ENCODE measurements at places on chromosomes 2 and 18. TPM values are rescaled to one million over a fixed set of nuclear protein-coding genes. Genes with fewer than 3 reads are reported as not detected.

DNA sequence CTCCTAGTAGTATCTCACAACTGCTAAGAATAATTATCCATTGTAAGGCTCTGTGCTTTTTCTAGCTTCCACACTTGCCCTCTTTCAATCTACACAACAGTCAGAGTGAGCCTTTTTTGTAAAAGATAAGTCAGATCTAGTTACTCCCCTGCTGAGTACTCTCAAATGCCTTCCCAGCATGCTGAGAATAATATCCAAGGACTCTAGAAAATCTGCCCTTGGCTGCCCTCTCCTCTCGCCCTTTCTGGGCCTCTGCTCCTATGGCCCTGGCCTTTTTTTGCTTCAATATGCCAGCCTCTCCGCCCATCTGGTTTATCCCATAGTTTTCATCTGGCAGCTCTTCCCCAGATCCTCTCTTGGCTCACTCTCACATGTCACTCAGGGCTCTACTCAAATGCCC lies 455.9 kb upstream of the UBE2E3 start:
- no peak for DNase-seq

DNA sequence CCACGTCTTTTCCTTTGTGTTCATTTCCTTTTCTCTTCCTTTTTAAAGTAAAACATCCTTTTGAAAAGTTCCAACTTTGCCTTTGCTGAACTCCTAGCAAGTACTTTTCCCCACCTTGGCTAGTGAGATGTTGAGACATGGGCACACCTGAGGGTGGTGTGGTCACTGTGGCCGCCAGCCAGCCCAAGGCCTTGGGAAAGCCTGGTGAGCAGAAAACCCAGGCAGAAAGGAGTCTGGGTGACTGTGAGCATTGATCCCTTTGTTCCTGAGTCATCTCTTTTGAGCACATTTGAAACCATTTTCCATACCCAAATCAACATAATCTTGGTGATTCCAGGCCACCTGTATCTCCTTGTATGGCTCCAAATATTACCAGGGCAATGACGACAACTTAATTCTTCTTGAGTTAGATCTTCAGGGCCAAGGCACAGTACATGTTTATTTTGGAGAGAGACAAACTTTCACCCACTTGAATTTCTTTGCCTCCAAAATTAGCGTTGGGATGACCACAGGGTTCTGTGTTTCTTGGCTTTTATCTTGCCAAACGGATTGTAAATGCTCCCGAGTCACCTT lies 14.5 kb downstream of the EPAS1 start:
- no peak for DNase-seq

DNA sequence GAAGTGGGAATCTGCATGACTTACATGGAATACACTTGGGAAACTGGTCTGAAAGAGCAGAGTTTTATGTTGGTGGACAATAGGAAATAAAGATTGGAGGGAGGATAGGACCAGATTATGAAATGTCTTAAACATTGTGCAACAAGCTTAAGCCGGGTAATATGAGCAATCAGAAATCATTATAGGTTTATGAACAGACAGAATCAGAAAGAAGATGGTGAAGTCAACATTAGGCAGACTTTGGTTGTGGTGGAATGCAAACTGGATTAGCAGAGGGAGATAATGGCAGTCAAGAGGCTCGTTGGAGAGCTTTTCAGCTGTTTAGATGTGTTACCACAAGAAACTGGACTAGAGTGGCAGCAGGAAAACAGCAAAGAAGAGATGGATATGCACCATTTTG lies 43.5 kb downstream of the CRIM1 start:
- DNase-seq, result no peak

DNA sequence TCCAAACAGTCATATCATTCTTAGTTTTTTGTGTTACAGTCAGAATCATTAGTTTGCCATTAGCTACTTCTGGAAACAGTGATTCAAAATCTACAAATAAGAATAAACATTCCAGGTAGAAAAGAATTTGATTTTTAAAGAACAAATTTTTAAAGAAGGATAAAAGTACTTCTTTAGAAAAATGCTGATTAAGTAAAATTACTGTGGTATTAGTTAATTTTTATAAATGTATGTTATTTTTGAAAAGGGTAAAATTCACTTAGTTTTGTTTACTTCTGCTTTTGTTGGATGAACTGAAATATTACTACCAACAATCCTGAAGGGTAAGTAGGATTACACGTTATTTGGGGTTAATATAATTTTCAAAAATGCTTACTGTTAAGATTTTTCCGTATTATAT lies 11.8 kb downstream of the MMADHC start:
- DNase-seq, result no peak

- DNase-seq, result peak; percentile 47
Measured at GRCh38 chr2:241561832-241562231, 3.3 kb downstream of the BOK start.

DNA sequence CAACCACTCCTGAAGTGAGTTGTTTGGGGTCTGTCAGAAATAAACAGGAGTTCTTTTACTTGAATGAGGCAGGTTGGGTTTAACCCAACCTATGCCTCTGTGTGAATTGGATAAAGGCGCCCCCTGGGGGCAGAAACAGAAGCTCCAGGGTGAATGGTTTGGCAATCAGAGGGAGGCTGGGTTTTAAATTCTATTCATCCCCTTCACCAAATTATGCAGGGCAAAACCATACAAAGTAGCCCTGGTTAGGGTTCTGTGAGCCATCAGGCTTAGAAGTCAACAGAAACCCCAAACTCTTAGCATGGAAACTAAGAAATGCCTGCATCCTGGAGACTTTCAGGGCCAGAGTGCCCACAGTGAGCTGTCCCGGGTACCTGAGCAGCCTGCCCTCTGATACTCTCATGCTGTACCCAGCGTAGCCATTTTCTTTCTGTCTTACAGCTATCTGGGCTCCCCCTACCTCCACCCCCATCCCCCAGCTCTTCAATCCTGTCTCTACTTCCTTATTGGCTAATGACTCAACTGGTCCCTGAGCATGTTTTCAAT lies 241.5 kb downstream of the ICOS start:
- DNase-seq, result no peak

DNA sequence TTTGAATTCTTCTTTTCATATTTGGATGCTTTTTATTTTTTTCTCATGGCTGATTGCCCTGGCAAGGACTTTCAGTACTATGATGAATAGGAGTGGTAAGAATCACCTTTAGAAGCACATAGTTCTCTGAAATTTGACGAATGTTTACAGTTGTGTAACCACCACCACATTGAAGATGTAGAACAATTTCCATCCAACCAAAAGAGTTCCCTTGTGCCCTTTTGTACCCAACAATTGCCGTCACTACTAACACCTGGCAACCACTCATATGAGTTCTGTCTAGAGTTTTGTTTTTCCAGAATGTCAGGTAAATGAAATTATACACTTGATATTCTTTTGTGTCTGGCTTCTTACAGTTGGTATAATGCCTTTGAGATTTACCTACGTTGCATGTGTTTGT lies 28.7 kb upstream of the SLC16A14 start:
- DNase-seq, result no peak

SPOPL gene
- 40.1 TPM for total RNA-seq

DNA sequence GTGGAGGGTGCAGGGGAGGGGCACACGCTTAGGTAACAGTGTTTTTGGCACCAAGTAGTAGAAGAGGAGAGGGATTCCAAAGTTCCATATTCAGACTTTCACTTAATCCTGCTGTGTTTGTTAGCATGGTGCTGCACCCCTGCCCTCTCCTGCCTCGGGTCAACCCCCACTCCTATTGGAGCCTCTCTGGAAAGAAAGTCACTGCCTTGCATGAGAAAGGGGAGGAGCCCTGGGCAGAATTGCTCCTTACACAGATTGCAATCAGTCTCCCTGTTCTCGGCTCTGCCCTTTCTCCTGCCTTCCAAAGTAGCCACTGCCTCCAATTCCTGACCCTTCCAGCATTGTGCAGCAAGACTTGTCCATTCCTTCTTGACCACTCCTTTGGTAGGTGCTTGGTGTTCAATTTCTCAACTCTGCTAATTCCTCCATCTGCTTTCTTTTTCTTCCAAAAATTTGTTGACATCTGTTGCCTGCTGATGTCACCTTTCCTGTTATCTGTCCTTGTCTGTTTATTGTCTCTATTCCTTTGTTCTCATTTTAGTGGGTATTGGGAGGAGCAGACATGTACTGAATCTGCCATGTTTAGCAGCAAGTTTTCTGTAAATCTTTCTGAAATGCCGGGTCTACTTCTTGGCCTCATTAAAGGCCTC lies 225.4 kb downstream of the LOXHD1 start:
- no peak for DNase-seq

GRCh38 chr2:40034198-40034597 lies 255.1 kb upstream of the THUMPD2 start:
- DNase-seq, result no peak

CHAC2 gene
- total RNA-seq, result 1.6 TPM

INPP4A gene
- total RNA-seq, result 10.1 TPM

GRCh38 chr2:132797556-132797955 lies 127.6 kb upstream of the LYPD1 start:
- no peak for DNase-seq

DNA sequence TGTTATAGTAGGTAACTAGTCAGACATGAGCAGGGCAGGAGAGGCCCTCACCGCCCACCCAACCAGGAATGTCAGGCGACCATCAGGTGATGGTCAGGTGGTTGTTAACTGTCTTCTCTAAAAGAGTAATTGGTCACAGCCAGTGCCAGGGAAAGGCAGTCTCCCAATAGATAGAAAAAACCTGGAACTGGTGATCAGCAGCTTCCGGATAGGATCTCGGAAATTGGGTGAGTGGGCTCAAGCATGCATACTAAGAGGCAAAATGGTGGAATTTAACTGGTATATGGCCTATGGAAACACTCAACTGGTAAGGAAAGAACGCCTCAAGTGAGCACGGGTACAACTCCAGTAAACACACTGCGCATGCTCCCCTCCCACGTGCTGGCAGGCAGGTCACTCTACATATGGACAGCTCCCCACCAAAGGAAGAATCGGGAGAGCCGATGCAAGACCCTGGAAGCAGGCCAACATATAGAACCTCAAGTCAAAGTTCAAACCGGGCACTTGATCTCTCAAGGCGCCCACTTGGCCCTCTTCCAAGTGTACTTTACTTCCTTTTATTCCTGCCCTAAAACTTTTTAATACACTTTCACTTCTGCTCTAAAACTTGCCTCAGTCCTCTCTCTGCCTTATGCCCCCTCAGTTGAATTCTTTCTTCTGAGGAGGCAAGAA lies 43.5 kb upstream of the TMEM131 start:
- peak; percentile 20 for DNase-seq

GRCh38 chr2:117587310-117587709 lies 227.2 kb upstream of the DDX18 start:
- no peak for DNase-seq

DNA sequence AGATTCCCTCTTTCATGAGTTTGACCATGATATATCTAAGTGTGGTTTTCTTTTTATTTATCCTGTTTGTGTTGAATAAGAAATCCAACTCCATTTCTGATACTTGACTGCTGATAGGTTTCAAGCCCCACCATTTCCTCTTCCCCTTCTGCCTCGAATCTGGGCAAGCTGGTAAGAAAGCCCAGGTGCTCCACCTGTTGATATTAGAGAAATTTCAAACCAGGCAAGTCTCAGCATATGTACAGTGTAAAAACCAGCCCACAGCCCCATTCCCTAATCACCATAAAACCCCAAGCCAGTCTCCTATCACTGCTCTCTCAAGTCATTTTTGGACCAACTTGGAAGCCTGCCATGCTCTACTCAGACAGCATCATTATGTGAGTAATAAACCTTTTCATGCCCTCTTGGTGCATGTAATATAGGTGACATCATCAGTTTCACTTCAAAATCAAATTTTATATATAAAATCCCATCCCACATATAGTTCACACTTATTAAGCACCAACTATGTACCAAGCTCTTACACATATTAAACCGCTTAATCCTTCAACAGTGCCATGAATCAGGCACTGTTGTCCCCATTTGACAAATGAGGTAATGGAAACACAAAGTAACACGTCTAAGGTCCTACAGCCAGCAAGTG lies 46.6 kb downstream of the SMAD2 start:
- no peak for DNase-seq

SKOR2 gene
- not detected for total RNA-seq

DNA sequence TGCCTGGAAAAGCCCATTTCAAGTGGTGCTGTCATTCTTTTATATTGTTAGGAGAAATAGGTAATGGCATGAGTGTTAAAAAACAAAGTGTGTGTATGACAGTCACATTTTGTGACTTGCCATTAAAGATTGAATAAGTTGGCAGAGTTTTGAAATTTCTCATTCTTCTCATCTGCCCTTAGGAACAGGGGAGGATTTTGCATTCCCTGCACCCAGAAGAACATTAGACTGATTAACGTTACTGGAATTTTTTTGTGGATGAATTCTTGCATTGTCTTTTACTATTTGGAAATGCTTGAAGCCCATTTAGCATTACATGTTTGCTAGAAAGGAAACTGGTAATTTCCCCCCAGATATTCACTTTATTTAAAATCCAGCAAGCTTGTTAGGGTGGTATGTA lies 162.2 kb downstream of the BABAM2 start:
- no peak for DNase-seq

EFEMP1 gene
- total RNA-seq, result 107 TPM

PLEKHH2 gene
- 17.6 TPM for total RNA-seq

DNA sequence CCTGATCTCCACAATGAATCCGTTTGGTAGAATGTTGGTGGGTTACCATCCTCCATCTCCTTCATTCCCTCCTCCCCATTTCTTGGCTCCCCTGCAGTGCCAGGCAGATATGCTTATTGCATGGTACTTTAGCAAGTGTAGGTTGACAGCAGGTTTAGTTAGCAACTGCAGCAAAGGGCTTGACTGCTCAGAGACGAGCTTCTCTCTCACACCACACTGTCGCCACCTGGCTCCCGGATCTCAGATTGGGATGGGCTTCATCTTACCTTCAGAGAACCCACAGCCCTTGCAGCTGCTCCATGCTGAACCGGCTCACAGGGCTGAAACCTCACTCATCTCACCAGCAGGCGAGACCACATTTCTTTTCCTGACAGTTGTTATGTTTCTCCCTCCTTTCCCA lies 88.8 kb downstream of the VWA3B start:
- DNase-seq, result no peak

DNA sequence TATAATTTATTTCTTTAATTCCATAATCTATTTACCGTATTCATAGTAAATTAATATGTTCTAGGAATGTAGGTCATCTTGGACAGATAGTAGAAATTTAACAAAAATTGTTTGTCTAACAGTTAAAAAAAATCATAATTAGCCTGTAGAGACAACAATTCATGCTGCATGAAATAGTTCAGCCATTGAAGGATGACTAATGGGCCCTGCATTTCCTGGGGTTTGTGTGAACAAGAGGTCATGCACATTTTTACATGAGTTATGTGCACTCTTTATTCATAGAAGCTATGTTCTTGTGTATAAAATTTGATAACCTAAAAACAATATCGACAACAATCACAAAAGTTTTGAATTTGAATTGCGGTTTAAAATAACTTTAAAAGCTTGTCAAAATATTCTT lies 1663.6 kb downstream of the SUCLG1 start:
- no peak for DNase-seq
